Left kidney (tissue), 8 donors: ENCODE measurements at places on chromosomes 3 and 15. TPM values are rescaled to one million over a fixed set of nuclear protein-coding genes. Genes with fewer than 3 reads are reported as not detected.

DNA sequence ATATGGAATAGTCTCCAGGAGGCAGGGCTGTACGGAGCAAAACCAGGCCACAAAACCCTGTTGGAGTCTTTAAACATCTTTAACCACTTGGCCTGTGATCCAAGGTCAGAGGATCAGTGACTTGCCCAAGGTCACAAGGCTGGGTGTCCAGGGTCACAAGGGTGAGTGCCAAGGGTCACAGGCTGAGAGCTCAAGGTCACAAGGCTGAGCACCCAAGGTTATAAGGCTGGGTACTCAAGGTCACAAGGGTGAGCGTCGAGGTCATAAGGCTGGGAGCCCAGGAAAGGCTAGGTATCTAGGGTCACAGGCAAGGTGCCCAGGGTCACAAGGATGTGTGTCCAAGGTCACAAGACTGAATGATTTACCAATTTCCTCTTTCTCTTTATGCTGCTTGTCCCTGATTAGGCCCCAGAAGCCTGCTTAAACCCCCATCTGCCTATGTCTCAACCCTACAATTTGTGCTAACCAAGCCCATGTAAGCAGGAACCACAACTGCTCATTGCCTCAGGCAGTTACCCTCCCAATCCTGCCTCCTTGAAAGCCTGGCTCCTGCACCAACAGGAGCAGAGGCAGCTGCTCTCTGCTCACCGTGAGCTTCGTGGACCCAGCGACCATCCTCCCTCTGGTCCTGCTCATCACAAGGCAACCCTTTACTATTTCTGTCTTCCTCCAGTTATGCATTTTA is 51.5 kb downstream of the MGLL start:
- no peak for DNase-seq

DNA sequence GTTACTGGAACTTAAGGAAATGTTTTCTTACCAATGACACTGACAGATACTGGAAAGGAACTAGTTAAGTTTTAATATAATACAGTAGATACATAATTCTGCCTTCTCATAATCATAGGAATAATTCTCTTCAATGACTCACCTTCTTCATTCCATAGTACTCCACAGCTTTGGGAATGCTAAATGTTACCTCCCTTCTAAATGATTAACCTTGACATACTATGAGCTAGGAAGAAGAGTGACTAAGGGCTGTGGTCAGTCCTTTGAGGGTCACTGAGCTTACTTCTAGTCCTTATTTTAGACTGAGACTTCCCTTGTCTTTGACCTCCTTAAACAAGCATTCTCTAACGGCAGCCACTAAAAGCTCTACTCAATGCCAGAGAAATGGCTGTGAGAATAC is 69.6 kb upstream of the PPIB start:
- no peak for DNase-seq

DNA sequence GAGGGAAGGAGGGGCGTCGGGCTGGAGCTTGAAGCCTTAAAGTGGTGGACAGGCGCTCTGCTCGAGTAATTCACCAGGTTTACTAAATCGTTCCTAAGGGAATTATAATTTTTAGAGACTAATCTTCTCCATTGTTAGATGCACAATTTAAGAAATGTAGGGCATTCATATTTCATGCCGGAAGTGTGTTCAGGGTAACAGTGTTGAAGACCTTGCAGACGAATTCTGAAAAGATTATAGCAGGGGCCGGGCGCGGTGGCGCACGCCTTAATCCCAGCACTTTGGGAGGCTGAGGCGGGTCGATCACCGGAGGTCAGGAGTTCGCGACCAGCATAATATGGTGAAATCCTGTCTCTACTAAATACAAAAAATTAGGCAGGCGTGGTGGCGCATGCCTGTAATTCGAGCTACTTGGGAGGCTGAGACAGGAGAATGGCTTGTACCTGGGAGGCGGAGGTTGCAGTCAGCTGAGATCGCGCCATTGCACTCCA is 365 bp upstream of the GTF2A2 start:
- DNase-seq, result no peak

- no peak for DNase-seq
These were observed 25.1 kb downstream of the C3orf85 start for GRCh38 chr3:109161487-109162123.

THAP10 gene
- 8.1 TPM for polyA plus RNA-seq

LRRIQ4 gene
- polyA plus RNA-seq, result 0.12 TPM

GREM1 gene
- 0.52 TPM for polyA plus RNA-seq

EXD1 gene
- 0.07 TPM for polyA plus RNA-seq

FYTTD1 gene
- 117 TPM for polyA plus RNA-seq
